Lung microvascular endothelial cell (primary cell): ENCODE measurements at places on chromosomes 12 and 14.

DNA sequence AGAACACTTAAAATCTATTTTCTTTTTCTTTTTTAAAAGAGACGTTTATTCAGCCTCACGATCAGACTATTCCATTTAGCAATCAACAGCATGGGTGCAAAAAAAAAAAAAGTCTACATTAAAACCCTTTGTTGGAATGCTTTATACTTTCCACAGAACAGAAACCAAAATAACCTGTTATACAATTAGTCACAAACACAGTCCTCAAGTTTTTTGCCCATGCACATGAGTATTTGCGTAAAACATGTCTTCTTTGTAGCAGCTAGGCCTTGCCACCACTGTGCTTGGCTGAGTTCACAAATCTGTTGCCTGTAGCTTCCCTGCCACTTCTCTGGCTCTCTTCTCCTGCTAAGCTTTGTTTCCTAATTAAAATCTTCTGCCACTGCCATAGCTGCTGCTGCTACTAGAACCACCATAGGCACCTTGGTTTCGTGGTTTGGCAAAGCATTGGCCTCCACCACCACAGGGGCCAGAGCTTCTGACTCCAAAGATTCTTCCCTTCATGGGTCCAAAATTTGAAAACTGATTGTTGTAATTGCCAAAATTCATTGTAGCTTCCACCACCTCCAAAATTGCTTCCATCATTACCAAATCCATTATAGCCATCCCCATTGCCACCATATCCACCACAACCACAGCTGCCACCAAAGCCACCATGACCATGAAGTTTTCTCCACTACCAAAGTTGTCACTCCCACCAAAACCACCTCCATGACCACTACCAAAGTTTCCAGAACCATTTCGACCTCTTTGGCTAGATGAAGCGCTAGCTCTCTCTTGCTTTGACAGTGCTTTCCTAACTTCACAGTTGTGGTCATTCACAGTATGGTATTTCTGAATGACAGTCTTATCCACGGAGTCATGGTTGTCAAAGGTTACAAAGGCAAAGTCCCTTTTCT, 38.1 kb downstream of the KLRG1 start:
- DNase-seq, result no peak

DNA sequence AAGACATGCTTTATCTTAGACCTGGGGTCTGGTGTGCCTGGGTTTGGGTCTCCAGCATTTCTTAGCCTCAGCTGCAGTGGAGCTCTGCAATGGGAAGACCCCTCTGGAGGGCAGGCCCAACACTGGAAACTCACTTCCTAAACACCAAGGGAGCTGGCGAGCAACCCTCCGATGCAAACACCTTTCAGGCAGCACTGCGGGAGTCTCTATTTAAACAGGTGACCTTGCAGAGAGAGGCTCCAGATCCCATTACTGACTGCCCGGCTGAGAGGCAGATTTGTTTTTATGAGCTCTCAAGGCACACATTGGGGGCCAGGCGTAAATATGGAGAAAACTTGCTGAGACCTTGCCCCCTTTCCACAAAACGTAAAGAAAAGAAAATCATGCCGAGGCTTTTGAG, 195.5 kb downstream of the PAX9 start:
- no peak for DNase-seq

DNA sequence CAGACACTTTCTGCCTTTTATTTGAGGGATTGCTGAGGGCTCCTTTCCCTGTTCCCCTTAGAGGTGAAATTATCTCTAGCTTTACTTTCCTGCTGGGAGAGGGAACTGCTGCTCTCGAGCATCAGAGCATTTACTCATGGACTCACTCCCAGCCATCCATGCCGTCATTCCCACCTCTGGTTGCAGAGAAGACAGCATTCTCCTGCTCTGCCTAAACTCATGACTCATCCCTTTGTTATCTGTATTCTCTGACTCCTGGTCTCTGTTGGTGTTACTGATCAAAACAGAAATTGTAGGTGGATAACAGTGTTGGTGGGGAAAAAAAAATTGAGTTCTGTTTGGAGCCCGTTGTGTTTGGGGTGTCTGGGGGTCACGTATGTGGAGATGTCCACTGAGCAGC, 159.3 kb downstream of the TTC8 start:
- DNase-seq, result peak; percentile 68

- DNase-seq, result no peak
Observed at GRCh38 chr14:103370087-103370486, 15.1 kb upstream of the MARK3 start.

DNA sequence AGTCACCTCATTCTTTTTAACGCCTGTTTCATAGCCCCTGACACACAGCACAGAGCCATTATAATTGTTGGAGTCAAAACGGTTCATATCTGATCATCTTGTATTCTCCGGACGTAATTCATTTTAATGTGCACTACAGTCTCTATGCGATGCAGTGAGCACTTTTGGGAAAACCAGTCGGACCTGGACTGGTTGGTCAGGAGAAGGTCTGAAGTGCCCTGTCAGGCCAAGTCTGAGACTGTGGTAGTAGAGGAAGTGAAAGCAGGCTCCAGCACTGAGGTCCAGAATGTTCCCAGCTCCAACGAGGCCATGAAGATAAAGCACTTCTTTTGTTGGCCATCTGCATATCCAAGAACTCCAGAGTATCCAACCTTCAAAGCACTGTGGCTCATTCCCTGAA, 117.1 kb upstream of the NCOR2 start:
- peak; percentile 35 for DNase-seq

GRCh38 chr12:5010151-5010550, 33.5 kb upstream of the KCNA5 start:
- no peak for DNase-seq
